SW 1271 (cell line): ENCODE measurements at places on chromosomes 5 and 9.

- DNase-seq, result no peak
Measured at GRCh38 chr5:136190091-136190720, 2.8 kb downstream of the SMIM32 start.

GRCh38 chr5:4361753-4362152, 766.1 kb downstream of the IRX1 start:
- DNase-seq, result no peak

- DNase-seq, result no peak
Measured at GRCh38 chr9:125376261-125377226, 114.9 kb downstream of the GAPVD1 start.

GRCh38 chr9:76223749-76224340, 170.4 kb downstream of the RFK start:
- DNase-seq, result no peak

DNA sequence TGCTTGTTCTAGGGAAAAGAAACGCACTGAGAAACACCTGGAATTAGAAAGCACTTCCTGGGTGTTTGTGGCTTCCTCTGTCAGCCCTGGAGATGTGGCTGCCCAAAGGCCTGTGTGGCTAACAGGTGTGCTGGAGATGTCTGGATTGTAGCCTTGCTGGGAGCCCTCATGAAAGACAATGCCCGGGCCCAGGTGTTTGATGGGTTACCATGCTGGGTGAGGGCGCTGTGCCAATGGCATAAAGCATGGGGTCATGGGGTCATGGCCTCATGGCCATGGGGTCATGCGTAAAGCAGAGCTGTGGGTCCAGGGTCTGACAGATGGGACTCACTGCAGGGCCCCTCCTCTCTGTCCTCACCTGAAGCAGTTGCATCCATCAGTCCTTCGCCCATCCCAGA, 21.6 kb downstream of the ANKRD33B start:
- DNase-seq, result no peak

- no peak for DNase-seq
Measured at GRCh38 chr5:33409435-33410170, 31.2 kb upstream of the TARS1 start.

DNA sequence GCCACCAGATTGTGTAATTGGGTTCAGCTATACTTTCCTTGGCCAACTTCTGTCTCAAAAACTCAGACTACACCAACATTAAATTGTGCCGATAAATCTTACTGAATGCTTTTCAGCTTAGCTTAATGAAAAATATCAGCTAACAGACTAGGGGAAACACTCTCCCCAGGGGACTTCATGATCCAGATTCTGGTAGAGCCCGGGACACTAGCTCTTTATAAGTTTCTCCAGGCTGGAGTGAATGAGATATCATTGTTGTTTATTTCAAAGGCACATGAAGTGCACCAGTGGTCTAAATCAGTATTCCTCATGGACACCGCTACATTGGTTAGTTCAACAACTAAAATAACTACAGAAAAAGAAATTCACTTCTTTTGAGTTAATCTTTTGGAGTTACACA, 10.5 kb upstream of the LHFPL2 start:
- DNase-seq, result no peak

DNA sequence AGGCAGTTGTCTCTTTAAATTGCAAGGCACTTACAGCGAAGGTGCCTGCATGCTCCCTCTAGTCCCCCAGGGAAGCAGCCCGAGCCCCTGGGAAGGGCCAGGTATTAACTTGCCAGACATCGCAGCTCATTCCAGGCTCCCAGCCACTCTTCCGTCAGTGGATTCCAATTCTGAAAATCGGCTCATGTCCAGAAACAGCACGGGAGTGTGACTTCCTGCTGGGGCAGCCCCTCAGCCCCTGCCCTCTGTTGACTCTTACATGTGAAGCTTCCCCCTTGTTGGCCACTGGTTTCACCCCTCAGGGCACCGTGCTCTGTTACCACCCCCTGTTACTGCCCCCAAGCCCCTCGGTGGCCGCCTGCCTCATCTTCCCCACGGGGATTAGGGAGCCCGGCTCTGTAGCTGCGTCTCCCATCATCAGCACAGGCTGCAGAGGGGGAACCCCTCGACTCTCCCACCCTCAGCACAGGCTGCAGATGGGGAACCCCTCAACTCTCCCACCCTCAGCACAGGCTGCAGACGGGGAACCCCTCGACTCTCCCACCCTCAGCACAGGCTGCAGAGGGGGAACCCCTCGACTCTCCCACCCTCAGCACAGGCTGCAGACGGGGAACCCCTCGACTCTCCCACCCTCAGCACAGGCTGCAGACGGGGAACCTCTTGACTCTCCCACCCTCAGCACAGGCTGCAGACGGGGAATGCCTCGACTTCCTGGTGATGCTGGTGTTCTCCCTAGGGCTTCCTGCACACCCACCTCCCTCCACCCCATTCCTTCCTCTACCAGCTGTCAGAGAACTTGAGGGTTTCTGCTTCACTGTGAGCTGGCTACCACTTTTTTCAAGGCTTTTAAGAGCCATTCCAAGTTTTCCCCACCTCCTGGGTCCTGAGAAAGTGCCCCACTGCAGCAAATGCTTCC, 11.1 kb upstream of the CACNA1B start:
- DNase-seq, result no peak

- DNase-seq, result no peak
Measured at GRCh38 chr9:26244661-26245451, 566.6 kb upstream of the TUSC1 start.

GRCh38 chr5:36040651-36041536, 25.8 kb downstream of the UGT3A2 start:
- DNase-seq, result no peak

GRCh38 chr9:113540466-113540865, 76.9 kb downstream of the RGS3 start:
- DNase-seq, result no peak

GRCh38 chr9:134666831-134667230, 25.2 kb downstream of the COL5A1 start:
- no peak for DNase-seq

- DNase-seq, result no peak
Measured at GRCh38 chr9:124480621-124480981, 26.6 kb downstream of the NR5A1 start.

GRCh38 chr5:66553916-66554575, 42.1 kb upstream of the MAST4 start:
- DNase-seq, result no peak

GRCh38 chr9:127129718-127130085, 7.3 kb upstream of the ANGPTL2 start:
- no peak for DNase-seq

DNA sequence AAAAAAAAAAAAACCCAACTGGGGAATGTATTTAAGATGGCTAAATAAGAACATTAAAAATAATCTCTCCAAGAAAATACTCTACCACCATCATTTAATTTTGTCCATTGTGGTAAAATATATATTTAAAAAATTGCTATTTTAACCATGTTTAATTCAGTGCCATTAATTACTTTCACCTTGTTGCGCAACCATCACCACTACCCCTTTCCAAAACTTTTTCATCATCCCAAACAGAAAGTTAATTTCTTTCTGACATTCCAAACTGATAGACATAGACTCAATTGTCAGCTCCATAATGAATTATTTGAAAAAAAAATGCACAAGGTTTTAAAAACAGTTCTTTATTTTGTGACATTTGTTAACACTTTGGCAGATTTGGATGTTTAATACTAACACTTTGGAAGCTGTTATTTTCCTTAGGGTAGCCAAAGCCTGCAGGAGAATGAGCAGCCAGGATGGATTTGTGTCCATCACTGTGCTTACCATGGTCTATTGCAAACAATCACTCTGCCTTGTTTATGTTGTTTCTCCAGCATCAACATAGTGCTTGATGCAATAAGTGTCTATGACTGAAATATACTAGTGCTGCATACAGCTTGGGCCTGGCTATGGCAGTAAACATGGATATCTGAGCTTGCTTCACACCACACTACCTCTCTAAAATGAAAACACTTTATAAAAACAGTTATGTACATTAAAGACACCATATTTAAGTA, 62.7 kb downstream of the HAPLN1 start:
- no peak for DNase-seq

GRCh38 chr5:74556631-74557595, 83.6 kb downstream of the ENC1 start:
- DNase-seq, result no peak

DNA sequence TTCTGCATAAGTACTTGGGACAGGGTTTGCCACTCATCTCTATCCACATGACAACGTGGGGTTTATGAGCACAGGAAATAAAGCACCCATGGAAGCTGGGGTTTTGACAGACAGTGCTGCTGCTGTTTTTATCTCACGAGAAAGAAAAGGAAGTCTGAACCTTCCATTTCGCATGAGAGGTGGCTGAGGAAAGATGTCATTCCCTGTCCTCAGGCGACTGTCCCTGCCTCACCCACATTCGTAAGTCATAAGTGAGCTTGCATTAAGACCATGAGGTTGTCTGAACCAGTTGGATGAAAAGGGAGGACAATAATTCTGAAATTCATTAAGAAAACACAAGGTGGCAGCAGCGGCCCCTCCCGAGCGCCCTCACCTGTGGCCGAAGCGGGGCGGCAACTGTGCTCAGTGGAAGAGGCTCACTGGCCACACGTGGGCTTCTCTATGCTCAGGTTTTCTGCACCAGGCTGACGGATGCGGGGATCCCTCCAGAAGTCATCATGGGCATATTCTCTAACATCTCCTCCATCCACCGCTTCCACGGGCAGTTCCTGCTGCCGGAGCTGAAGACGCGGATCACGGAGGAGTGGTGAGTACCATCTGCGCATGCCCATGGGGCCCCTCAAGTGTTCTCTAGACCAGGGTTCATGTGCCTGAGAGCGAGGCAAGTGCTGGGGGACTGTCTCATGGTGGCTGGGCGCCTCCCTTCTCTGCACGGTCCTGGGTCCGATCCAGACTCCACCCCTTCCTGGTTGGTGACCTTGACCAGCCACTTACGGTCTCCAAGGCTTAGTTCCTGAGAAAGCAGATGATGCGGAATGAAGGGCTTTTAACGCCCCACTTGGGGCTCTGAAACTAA, 54.7 kb upstream of the SUSD3 start:
- DNase-seq, result peak; percentile 70

DNA sequence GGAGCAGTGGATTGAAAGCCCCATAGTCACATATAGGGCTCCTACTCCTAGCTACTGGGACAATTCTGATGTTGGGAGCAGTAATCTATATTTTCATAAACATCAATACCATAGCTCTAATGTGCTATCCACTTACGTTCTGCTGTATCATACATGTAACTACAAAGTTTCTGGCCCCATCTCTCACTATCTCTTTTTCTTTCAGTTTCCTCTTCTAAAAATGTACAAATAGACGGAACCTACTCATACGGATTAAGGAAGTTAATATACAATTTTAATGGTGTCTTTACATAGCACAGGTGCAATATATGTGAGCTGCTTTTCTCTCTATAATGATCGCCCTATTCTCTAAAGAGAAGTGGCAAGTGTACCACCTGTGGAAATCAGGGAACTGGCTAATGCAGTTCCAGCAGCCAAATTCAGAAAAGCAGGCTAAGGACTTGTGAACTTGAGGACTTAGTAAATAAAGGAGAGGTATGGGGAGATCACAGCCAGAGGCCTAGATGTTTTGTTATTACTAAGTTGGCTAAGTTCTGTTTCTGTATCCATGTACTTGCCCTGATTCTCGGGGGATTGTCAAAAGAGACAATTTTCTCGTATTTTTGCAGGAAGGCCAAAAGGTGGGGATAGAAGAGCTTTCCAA, 1021.9 kb downstream of the CDH12 start:
- DNase-seq, result no peak

DNA sequence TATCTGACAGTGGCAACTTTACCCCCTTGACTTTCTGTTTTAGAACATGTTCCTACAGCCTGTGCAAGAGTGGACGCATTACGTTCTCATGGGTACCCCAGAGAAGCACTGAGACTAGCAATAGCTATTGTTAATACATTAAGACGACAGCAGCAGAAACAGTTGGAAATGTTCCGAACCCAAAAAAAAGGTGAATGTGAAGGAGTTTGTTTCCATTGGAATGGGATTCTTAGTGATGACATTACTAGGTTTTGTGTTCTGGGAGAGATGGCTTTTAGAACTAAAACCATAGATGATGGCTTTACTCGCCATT, 194.1 kb downstream of the ZSWIM6 start:
- no peak for DNase-seq

GRCh38 chr9:21696411-21696871, 106.0 kb upstream of the MTAP start:
- DNase-seq, result no peak

DNA sequence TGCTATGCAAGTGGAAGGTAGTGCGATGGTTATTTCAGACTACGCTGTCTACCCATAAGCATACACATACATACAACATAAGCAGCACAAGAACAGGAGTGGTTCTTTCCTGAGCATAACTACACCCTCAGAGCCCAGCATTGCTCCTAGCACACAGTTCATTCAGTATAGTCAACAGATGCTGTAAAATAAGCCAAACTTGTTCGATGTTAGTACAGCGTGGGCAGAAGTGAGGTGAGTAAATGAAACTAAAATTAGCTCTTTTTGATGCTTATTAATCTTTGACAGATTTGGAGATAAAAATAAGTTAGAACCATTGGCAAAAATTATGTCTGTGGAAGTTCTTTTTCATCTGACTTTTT, 47.8 kb downstream of the S1PR3 start:
- no peak for DNase-seq

- DNase-seq, result no peak
Measured at GRCh38 chr5:106780355-106780754, 890.4 kb downstream of the EFNA5 start.

DNA sequence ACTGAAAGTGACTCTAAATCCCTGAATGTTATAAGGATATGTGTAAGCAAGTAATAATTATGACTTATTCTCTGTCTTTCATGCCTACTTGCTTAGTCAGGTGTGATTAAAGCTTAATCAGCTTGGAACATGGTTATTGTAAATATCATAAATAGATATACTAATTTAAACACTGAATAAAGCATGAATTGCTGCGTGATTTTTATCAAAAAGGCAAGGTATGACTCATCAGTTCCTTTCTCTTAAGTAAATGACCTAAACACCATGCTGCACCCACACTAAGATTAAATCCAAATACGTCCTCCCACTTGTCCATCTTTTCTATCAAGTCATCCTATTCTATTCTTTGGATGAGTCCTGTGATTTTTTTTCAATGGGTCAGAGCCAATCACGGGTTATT, 124.6 kb upstream of the MTAP start:
- peak; percentile 20 for DNase-seq

DNA sequence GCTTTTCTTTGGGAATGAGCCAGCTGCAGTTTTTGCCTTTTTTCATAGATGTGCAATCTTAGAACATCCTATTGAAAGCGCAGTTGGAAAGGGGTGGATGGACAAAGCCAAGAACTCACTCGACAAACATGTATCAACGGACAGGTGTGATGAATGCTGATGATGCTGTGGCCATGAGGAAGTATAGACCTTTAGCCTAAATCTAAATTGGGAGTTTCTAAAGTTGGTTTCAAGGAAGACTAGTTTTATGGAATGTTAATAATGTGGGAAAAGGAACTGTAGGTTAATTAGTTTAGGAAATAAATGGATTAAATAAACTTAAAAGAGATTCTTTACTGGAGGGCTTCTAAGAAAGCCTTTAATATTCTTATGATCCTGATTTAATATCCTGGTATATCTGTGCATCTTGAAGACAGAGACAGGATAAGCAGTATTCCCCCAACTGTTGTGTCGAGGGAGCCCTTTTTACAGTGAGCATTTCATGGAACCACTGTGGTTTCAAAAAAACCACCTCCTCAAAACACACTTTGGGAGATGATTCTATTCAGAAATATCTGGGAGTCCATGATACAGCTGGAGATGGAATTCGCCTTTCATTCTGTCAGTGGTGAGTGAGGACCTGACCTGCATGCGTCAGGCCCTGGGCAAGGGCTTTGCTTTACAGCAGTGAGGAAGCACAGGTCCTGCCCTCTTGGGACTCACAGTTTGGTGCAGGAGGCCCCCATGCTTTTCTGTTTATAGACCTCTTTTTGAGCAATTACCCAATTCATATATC, 82.6 kb downstream of the AOPEP start:
- DNase-seq, result no peak

GRCh38 chr5:820245-820644, 30.5 kb downstream of the ZDHHC11 start:
- DNase-seq, result no peak
